ENCODE measurements at places on chromosomes 1 and 21.

DNA sequence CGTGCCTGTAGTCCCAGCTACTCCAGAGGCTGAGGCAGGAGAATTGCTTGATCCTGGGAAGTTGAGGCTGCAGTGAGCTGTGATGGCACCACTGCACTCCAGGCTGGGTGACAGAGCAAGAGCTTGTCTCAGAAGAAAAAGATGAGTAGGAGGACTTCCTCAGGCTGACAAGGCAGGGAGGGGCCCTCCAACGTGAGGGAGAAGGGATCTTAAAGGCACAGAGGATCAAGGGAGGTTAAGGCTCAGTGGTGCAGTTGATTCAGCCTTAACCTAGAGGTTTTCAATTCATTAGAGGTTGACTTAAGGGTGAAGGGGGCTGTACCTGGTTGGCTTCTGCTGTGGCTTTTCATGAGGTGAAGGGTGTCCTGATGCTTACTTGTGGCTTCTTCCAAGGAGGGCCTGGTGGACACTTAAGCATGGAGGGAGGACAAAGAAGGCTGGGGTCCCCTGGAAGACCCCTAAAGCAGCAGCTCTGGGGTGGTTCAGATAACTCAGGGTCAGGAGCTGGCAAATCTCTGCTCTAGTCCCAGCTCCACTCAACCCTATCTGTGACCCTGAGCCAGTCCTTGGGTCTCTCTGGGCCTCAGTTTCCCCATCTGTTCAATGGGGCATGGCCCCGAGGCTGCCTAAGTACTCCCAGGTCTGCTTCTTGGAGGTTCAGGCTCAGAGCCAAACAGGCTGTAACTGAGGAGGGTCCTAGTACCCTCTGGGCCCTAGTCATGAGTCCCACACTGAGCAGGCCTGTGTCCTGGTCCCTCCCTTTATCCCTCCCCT lies 6.3 kb downstream of the EXTL1 start:
- no peak for DNase-seq

DNA sequence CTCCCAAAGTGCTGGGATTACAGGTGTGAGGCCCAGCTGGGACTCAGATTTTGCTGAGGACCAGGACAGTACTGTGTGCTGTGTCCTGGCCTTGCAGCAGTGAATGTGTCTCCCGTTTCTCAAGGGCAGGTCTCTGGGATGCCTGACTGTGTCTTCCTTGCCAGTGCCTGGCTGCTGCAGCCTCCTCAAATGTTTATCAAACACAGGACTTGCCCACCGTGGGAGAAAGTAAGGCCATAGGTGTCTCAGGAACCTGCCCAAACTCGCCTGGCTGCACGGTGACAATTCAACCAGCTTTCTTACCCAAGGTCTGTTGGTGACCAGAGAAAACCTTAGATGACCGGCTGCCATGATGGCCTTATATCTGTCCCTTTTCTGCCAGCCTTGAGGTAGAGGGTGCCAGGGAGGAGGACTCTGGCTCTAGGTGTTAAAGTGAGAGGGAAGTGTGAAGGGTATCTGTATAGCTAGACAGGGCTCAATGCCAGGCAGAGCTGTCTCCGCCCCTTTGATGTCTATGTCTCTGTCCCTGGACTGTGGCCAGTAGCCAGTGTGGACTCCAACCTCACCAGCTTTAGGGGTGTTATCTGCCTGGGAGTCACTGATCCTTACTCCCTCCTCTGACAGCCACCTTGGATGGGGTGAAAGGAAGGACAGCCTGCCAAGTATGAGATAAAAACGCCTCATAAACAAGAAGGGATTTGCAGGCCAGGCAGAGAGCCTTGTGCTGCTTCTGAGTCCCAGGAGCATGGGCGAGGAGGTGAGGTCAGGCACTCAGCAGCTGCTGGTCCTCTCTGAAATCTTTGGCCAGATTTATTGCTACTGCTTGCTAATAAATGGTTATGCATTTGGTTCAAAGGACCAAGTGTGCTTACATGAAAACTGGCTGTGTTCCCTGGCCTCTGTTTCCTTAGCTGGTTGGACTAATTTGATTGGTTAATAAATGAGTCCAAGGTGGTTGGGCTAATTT lies 22.3 kb downstream of the IL6R start:
- DNase-seq: no peak

- peak; percentile 25 for DNase-seq
Measured at GRCh38 chr1:39955547-39956539, 898 bp downstream of the MFSD2A start.

GRCh38 chr21:44710756-44711326 lies 531 bp downstream of the TSPEAR start:
- DNase-seq: no peak

- no peak for DNase-seq
Measured at GRCh38 chr1:14921057-14921456, 232.5 kb upstream of the TMEM51 start.

Data from HFFc6 (cell line).